Stimulated activated CD8-positive, alpha-beta memory T cell treated with anti-CD3 and anti-CD28 coated beads, Interleukin-15, amount 100 ng/mL, for 24 hours (primary cell): ENCODE measurements at places on chromosomes 6 and 20.

DNA sequence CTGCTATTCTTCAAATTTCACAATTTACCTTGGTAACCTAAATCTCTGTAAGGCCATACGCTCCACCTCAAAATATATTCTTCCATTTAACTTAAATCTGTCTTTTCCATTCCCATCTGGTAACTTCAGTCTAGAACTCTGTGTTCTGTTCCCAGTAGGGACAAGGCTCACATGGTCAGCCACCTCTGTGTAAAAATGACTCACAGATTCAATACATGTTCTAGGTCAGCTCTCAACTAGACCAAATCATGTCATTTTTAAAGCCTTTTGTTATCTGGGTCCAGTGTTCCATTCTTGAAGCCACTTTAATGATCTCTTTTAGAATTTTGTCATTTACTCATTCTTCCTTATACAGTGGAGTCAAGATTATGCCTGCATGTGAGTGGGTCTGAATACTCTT lies 315.6 kb upstream of the CITED2 start:
- DNase-seq, result no peak

DNA sequence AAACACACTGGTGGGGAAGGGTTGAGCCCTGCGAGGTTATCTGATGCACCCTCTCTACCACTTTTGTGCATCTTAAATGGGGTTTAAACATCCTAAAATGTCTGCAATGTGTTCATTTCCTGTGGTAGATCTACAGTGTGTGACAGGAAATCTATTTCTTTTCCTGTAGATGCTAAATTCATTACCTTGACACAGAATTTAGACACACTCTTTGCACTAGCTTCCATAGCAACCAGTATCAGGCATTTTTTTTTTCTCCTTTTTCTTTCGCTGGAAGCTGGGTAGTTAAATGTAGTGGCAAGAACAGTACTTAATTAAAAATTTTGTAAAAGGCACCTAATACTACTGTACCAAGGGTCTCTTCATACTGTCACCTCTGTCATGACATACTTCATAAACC lies 141.1 kb downstream of the RFPL4B start:
- DNase-seq, result no peak

- DNase-seq, result no peak
Observed at GRCh38 chr20:2538931-2539720, 2.8 kb downstream of the TMC2 start.

- no peak for DNase-seq
Observed at GRCh38 chr20:54651252-54651651, 175.9 kb downstream of the DOK5 start.

GRCh38 chr6:135084001-135084915 lies 29.6 kb upstream of the HBS1L start:
- DNase-seq, result no peak

- DNase-seq, result no peak
Observed at GRCh38 chr6:3561725-3562124, 104.9 kb upstream of the SLC22A23 start.

GRCh38 chr6:147974376-147974775 lies 368.3 kb upstream of the SASH1 start:
- no peak for DNase-seq

GRCh38 chr6:13354331-13355042 lies 26.1 kb upstream of the TBC1D7 start:
- DNase-seq, result no peak

DNA sequence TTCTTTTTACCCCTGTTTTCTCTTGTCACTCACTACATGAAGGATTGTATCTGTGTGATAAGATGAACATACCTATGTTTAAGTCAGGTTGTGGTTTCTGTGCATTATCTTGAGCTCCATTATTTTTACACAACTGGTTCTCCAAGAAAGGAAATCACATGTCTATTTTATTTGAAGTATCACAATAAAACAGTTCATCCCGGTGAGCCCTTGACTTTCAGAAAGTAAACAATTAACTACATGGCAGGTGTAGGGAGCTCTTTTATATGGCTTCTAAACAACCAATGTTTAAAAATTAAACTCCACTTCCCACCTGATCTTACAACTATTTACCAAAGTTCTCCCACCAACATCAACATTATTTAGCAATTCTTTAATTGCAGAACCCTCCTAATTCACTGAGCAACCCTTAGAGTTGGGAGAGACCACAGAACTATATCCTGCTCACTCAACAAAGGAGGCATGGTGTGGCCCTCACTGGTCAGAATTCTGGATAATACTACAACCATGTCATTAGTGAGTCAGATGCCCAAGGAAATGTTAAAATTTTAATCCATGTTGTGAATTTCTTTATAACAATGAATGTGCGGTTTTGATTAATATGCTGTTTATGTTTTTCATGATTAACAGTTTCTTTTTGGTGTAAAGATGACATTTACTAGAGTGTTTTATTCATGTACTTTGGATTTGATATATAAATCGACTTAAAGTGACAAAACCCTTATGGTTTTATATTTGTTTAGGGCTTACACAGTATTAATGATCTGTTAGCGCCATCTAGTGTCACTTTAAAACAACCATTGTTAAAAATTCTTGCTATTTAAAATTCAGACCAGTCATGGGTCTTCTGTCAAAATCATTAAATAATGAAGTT lies 50.0 kb upstream of the SCGN start:
- no peak for DNase-seq

DNA sequence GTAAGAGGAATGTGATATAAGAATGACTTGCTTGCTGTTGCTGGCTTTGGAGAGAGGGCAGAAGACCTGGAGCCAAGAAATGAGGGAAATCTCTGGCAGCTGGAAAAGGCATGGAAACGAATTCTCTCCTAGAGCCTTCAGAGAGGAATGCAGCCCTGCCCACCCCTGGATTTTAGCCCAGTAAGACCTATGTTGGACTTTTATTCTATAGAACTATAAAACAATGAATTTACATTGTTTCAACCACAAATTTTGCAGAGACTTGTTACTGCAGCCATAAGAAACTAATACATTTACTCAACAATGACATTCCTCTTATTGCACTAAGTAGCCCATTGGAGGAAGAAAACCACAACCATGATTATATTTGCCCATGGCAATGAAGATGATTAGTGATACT lies 39.5 kb upstream of the PREP start:
- DNase-seq, result no peak

DNA sequence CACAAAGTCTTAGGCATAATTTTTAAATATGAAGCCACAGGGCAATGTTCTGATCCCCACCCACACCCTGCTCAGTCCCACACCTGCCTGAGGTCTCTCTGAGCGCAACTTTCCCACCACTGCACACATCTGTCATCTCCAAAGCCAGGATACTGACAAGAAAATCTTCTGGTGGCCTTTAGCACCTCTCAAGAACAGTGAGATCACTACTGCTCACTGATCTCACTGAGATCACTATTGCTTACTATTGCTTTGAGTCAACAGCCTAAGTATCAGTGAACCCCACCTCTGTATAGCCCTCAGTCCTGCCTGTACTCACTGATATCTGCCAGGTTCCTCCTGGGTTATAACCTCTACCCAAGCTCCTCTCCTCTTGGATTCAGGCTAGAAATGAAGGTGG lies 6.4 kb downstream of the TNFRSF21 start:
- DNase-seq, result no peak

- no peak for DNase-seq
Observed at GRCh38 chr6:63923139-63923739, 287.6 kb downstream of the PHF3 start.

- no peak for DNase-seq
Observed at GRCh38 chr20:48761023-48761785, 66.6 kb downstream of the PREX1 start.

DNA sequence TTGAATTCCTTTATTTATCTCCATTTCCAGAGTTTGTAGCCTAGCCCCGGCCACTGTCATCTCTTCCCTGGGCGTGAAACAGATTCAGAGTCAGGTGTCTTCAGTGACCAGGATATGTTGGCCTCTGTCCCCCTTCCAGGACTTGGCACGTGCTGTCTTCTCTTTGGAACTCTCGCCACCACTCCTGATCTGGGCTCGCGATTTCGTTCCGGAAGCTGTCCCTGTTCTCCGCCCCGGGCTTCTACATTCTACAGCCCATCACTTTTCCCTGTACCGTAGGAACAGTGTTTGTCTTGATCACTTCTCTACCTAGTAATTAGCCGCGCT lies 739 bp downstream of the GSS start:
- DNase-seq, result no peak

DNA sequence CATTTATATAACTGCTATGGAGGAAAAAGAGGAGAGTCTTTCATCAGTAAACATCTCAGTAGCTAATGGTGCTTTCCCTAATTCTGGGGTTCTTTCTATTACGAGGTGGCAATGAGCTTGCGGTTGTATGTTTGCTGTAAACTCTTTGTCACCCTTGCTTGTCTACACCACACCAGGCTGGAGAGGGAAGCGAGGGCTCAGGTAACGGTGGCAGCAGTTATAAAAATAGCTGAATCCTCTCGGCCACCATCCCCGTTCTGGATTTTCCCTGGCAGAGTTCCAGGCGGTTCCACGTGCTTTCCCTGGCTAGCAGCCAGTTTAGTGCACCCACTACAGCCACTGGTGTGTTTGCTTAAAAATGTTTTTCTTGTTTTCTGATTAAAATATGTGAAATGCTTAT lies 39.0 kb downstream of the MAS1 start:
- DNase-seq, result no peak

GRCh38 chr6:116476002-116476678 lies 15.0 kb downstream of the CALHM6 start:
- no peak for DNase-seq

DNA sequence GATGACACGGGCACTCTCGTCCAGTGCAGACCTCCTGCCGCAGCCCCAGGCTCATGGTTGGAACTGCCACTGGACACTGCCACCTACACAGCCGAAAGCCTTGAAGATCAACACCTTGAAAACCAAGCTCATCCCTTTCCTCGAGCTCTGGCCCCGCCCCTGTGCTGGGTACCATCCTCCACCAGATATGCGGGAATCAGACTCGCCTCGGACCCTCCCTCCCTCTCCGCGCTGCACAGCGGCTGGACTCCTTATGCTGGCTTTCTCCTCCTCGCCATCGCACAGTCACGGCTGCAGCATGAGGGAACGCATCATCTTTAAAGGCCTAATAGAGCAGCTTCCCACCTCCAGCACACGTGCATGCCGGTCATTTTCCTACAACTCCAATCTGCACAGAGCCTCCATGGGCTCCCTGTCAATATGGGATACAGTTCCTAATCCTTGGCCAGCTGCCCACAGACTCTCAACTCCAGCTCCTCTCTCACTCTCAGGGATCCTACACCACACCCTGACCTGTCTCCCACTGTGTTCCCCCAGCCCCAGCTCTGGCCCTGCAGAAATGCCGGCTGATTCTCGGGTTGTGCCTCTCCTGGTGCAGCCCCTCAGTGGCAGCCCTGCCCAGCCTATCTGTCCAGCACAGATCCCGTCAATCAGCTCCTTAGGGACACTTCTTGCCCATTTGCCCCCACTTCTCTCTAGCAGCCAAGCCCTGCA lies 23.2 kb downstream of the TXNDC5 start:
- no peak for DNase-seq

GRCh38 chr6:145015739-145016558 lies 719.4 kb downstream of the EPM2A start:
- DNase-seq, result no peak

GRCh38 chr6:38603966-38604365 lies 35.8 kb downstream of the BTBD9 start:
- no peak for DNase-seq
